Activated CD4-positive, alpha-beta T cell treated with anti-CD3 and anti-CD28 coated beads for 48 hours (primary cell): ENCODE measurements at places on chromosomes 12 and 14.

DNA sequence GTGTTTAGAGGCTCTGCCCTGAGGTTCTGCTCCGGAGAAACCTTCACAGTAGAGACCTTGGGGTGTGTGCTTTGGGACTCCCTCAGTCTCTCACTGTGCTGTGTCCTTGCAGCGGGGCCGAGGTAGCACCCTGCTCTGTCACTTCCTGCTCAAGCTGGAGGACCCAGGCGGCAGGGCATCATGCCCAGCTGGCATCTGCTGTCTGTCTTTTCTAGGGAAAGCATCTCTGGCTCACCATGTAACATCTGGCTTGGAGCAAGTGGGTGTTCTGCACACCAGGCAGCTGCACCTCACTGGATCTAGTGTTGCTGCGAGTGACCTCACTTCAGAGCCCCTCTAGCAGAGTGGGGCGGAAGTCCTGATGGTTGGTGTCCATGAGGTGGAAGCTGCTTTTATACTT, 124.5 kb downstream of the ESRRB start:
- no peak for DNase-seq

GRCh38 chr12:15732341-15733061, 56.7 kb downstream of the EPS8 start:
- DNase-seq: no peak

GRCh38 chr12:117161460-117162166, 28.7 kb downstream of the FBXO21 start:
- no peak for DNase-seq

DNA sequence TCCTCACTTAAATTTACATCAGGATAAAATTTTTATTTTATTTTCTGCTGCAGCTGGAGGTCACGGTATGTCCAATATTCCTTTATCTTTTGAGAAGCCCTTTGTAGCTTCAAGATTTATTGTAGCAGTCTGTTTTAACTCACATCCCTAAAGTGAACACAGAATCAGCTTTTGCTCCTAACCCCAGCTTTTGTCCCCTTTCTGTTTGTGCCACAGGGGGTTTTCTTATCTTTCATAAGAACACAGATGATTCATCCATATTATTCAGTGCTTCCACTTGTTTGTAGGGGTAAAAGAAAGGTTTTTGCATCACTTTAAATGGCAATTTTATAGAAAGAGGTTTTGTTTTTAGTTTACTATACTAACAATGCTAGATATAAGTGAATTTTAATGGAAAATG, 21.8 kb upstream of the PIK3C2G start:
- no peak for DNase-seq

- no peak for DNase-seq
Observed at GRCh38 chr12:7369274-7369729, 65.4 kb downstream of the ACSM4 start.

DNA sequence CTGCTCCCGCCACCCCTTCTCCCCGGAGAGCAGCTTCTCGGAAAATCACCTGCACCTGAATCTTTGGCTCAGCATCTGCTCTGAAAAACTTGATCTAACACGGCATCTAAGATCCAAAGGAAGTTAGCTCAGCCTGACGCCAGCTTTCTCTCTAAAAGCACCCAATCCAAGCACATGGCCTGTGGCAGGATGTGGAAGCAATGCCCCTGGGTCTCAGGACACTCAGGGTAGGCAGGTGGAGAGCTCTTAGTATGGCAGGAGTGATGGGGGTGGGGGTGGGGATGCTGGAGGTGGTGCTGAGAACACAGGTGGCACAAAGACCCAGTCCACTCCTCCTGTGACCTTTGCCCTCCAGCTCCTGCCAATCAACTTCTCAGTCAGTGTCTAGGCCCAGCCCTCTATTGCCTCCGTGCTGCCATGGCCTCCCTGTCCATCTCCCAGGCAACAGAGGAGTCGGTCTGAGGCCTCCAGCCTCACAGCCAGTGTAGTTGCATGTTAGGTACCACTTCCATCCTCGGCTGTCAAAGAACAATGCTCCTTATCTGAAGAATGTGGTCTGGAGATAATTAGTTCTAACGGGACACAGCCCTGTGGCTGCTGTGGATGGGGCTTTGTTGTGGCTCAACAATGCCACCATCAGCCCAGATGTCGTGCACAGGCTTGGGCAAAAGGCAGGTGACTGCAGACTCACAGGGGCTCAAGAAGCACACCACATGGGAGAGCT, 180.0 kb upstream of the C14orf180 start:
- no peak for DNase-seq

- no peak for DNase-seq
Observed at GRCh38 chr12:63808631-63809030, 28.9 kb downstream of the RXYLT1 start.

DNA sequence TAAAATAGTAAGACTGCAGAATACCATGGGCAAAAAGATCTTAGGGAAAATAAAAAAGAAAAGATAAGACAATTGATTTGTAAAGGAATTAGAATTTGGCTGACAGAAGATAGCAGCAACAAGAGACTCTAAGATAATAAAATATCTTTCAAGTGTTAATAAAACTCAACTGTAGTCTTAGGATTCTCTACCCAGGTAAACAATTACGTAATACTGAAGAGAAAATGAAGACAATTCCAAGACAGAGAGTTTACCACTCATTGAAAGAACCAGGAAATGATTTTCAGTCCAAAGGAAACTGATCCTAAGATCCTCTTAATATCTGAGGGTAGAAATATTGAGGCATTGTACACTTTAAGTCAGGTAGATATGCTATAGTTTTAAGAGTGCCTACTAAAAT, 321.1 kb downstream of the CEP128 start:
- DNase-seq: no peak

DNA sequence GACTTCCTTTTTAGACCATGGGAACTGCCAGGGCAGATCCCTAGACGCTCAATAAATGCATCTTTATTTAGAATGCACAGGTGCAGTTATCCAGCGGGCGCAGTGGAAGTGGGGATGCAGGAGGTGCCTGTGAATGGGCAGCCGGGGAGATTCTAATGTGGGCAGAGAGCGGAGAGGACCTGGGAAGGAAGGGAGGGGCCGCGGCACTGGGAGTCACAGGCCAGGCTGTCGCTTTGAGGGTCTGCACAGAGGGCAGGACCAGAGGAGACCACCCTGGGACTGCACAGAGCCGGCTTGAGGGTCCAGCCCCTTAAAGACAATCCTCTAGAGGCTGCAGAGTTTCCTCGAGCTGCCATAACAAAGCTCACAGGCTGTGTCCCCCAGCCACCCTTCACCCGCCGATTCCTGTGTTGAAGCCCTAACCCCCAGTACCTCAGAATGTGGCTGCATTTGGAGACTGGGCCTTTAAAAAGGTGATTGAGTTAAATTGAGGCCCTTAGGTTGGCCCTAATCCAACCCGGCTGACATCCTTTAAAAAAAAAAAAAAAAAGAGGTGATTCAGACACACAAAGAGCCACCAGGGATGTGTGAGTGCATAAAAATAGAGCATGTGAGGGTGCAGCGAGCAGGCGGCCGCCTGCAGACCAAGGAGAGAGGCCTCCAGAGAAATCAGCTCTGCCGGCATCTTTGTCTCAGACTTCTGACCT, 44.4 kb upstream of the PPP2R5C start:
- DNase-seq: no peak

DNA sequence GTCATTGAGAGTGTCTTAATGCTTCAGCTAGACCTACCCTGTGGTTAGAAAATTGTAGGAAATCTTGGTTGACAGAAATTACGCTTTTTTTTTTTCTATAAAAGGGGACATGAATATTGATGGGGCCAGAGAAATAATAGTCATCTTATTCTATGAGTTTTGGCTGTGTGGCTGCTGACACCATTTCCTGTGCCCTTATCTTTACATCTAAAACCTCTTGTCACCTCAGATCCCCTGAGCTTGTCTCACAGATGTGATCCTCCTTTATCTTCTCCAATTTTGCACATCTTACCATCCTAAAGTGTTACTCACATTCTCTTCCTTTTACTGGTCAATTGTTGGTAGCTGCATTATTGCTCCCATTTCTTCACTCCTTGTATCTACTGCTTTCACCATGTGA, 36.1 kb downstream of the ASCL1 start:
- DNase-seq: no peak

- DNase-seq: no peak
Observed at GRCh38 chr12:14958361-14959125, 2.9 kb downstream of the ARHGDIB start.

- no peak for DNase-seq
Observed at GRCh38 chr12:5560265-5560664, 128.4 kb downstream of the NTF3 start.

- no peak for DNase-seq
Observed at GRCh38 chr14:20388159-20388558, 25.1 kb downstream of the TEP1 start.

DNA sequence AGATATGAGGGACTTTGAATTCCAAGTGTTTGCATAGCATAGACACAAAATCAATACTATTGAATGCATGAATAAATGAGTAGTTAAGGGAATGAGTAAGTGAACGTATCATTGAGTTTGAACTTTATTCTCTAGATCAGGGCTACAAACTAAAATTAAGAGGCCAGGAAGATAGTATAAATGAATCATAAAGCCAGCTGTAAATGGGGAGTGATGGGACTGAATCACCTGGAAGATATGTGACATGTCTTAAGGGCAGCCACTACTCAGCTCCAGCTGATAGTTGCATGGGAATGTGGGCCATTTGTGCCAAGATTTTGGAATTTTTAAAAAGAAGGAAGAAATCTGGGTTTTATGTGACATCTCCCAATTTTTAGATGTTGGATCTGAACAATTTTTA, 229.9 kb downstream of the AKAP6 start:
- no peak for DNase-seq

DNA sequence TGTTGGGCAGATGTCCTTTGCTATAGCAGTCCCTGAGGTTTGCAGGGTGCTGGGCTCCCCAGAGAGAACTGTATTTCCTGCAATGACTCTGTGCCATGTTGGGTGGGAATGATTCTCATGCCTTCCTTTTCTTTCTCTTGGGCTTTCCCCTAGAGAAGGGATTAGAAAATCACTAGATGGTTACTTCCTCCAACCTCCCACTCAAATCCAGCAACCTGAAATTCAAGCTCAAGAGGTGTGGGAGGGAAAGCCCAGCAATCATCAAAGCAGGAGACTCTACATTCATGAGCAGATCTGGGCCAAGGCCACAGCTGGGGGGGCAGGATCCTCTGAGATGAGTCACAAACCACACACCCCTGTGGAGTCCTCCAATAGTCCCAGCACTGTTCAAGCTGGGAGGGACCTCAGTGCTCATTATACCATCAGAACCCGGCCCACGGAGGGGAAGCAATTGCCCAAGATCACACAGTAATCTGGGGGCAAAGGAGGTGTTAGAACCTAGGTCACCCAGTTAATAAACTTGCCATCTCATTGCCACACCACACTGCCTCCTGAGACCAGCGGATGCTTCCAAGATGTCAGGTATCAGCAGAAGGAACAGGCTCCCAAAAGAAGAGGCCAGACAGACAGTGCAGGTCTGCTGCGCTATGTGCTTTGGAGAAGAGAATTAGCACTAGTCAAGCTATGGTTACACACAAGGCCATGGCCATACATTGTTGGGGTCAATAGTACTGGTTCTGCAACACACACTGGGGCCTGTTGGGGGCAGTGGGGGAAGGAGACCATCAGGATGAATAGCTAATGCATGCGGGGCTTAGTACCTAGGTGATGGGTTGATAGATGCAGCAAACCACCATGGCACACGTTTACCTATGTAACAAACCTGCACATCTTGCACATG, 65.7 kb downstream of the TTC9 start:
- peak; percentile 21 for DNase-seq
